ENCODE measurements at places on chromosomes 4 and X.

DNA sequence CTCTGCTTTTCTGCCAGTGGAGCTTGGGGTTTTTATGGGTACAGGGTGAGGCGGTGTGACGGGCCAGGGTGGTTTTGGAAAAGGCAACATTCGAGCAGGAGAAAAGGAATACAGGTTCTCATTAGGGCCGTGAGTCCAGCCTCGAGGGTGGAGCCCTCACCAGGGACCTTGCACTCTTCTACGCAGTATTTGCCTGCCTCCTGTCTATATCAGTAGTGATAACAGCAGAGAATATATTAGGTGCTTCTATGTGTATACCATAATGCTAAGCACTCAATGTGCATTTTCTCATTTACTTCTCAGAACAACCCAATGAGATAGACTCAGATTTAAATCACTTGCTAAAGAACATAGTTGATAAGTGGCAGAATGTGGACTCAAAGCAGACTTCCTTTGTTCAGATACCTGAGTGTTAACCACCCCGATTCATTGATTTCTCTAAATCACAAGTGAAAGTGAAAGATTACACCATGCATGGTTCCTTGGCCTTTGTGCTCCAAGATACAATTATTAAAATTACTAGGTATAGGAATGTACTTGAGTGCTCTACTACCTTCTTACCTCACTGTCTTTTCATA is 403.9 kb downstream of the PCDH7 start:
- no peak for DNase-seq

GRCh38 chr4:159414305-159414704 is 311.4 kb downstream of the RAPGEF2 start:
- DNase-seq: no peak

GRCh38 chr4:98310867-98311266 is 49.7 kb downstream of the RAP1GDS1 start:
- DNase-seq: no peak

DNA sequence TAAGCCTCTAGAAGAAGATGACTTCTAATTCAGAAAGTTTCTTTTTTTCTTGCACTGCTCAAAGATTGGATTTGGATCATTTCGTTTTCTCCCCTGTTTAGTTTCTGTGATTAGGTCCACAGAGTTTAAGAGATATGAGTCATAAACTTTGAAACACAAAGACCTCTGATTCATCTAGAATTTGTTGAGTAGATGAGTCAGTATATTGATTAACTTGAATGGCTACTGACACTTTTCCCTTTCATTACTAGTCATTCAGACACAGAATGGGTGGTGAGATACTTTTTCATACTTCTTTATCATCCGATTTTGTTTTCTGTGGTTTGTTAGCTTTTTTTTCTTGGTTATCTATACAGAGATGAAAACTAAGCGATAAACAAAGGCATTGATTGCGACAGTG is 34.1 kb upstream of the AFF2 start:
- DNase-seq: no peak

- DNase-seq: no peak
These were observed 252.4 kb upstream of the CPEB2 start for GRCh38 chr4:14749910-14750309.

All from hypothalamus (tissue), 51 donors.